Stimulated activated CD4-positive, alpha-beta T cell treated with anti-CD3 and anti-CD28 coated beads, TNF-alpha, amount 100 ng/mL, for 48 hours (primary cell): ENCODE measurements at places on chromosomes 7 and 10.

DNA sequence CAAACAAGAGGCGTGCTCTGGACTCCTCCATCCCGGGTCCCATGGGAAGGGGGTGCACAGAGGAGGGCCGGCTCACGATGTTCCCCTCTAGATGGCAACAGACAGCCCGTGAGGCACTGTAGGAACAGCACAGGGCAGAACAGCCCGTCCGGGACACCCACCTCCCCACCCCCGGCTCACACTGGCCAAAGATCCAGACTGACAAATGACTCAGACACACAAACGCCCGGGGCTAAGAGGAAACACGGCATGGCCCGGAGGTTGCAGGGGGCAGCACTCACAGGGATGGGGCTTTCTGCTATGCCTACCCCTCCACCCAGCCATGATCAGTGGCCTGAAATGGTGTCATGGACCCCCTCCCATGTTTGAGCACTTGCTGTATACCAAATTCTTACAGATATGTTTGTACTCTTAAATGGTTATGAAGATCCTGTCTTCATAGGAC lies 4.9 kb upstream of the ELN start:
- DNase-seq = no peak

- DNase-seq = no peak
Observed at GRCh38 chr10:69459101-69459790, 8.0 kb downstream of the TSPAN15 start.

DNA sequence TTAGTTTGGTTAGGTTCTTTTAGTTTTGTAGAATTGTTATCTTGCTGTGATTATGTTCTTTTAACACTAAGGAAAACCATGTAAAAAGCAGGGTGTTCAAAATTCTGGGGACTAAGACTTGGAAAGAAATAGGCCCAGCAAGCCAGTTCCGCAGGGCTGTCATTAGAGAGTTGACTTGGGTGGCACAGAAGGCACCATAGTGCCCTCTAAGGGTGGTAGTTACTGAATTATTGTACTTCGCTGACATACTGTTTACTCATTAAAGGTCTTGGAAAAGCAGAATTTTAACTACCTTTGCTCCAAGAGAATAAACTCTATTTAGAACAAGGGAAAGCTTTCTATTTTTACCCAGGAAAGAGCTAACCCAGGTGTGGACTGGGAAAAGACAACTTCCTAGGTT lies 86.5 kb downstream of the OTUD1 start:
- DNase-seq = no peak

DNA sequence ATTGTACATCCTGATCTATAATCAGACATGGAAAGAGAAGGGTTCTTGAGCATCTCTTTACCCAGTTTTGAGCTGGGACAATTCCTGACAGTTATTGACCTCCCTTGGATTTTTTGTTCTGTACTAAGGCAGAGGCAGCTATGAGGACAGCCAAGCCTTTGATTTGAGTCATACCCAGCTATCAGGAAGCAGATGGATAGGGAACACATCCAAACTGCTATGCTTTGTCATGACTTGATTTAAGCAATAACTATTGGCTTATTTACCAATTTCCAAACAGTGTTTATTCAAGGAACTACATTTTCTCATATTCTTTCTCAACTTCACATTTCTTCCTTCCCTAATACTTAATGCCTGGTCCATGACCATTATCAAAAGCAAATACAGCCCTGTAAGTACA lies 396.4 kb upstream of the STEAP1 start:
- no peak for DNase-seq

DNA sequence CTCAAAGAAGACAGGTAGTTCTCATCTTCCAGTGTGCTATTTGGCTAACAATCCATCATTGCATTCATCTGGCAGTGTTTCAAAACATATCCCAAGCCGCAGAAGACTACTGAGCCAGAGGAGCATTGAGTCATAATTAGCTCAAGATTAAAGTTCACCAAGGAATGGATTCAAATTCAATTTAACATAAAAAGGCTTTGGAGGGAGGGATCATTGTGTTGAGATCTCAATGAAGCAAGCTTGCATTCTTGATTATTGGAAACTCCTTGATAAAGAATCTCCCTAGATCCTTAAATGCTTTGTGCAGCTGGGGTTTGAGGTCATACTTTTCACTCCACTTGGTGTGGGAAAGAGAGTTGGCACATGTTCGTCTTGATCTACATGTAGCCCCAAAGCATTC lies 142.8 kb upstream of the SEMA3A start:
- DNase-seq = no peak

DNA sequence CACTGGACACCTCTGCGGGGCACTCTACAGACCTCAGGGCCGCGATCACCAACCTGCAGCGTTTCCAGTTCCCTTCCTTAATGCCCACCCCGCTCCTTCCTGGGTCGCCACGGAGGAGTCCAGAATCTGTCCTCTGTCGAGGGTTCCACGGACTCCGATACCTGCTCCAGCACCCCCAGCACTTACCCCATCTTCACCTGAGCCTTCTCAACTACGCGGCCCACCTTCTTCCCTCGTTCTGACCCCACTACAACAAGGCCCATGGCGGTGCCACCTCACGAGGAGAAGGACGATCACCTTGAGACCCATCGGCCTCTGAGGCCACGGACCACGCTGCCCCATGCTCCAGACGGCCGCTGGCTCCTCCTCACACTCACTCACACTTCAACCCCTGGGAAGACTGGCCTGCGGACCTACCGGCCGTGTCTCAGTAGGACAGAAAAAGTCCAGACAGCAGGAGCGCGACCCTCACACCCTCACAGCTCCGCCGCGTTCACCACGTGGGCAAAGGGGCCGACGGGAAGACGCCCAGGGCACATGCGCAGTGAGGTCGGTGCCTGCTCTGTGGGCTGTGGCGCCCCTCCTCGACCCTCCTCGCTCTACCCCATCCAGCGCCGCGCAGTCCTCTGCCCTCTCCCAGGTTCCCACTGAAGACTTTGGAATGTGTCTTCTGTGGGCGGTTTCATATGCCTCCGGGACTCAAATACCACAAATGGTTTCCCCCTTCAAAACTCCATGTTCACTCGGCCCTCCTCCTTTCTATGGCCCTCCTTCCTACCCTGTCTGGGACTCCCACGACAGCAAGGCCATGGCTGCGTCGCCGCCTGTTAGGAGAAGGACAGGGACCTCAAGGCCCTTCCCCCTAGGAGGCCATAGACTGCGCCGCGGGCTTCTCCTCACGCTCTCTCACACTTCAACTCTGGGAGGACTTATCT lies 193.9 kb upstream of the PHF14 start:
- no peak for DNase-seq

GRCh38 chr7:291373-292092 lies 1.6 kb downstream of the FOXL3 start:
- DNase-seq = no peak

DNA sequence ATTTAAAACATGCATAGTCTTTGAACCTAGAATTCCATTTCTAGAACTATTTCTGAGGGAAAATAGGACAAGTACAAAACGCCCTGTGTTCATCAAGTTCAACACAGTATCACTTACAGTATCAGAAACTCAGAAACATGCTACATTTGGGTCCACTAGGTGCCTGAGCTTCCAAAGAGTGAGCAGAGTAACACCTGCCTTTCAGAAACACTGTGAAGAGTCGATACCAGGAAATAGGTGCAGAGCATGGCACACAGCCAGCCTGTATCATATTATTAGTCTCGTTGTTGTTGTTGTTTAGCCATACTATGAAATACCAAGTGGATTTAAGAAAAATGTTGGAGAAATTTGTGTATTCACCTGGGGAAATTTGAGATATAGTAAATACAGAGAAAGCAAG lies 392.1 kb upstream of the MGMT start:
- DNase-seq = no peak

DNA sequence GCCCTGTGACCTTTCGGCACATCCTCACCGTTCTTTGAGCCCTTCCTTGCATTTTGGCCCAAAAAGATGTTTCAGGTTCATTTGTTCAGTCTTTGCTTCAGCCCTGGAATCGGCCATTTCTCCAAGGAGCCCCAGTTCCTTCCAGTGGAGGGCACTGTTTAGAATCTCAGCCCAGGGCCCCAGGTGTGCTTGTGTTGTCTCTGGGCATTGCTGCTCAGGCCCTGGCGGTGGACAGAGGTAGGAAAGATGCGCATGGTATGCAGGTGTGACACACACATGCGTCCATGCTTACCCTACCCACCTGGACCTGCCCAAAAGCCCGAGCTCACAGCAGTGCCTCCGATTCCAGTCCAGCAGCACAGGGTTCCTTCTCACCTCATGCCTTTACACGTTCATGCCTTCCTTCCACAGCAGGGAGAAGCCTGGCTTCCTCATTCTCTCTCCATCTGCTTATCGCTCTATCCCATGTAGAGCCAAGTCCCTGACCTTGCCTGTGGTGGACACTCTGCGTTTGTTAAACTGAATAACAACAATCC lies 70.6 kb downstream of the LHPP start:
- no peak for DNase-seq

- DNase-seq = no peak
Observed at GRCh38 chr7:125780153-125780552, 850.5 kb upstream of the POT1 start.

GRCh38 chr7:81833401-81833800 lies 63.6 kb upstream of the HGF start:
- no peak for DNase-seq

- no peak for DNase-seq
Observed at GRCh38 chr10:103652599-103653281, 159.2 kb downstream of the NEURL1 start.

GRCh38 chr10:119478811-119479341 lies 63.6 kb downstream of the RGS10 start:
- no peak for DNase-seq

- no peak for DNase-seq
Observed at GRCh38 chr7:102892631-102893278, 20.0 kb upstream of the LRRC17 start.

DNA sequence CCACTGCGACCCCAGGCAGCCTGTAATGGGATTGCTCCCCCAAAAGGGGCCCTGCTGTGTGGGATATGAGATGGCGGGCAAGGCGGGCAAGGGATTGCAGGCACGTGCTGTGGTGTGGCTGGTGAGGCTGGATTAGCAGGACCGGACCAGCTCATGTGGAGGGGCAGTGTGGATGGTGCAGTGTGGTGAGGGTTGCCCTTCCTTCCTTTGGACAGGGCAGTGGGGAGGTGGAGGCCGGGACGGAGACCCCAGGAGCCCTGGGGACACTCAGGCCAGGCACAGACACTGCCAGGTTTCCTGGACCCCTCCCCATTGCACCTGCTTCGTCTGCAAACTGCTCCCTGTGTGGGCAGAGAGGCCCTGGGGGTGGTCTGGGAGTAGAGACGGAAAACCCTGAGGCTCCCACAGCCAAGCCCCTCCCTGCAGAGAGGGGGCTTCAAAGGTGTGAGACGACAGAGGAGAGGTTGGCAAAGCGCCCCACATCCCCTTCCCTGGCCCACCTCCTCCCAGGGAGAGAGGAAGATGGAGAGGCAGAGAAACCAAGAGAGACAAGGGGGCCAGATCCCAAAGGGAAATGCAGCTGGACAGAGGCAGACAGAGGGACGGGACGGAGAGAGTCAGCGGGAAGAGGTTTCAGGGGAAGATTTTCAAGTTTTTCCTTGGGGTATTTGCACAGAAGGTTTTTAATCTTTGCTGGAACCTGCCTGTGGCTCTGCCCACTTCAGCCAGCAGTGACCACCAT lies 89.2 kb downstream of the MICALL2 start:
- no peak for DNase-seq

DNA sequence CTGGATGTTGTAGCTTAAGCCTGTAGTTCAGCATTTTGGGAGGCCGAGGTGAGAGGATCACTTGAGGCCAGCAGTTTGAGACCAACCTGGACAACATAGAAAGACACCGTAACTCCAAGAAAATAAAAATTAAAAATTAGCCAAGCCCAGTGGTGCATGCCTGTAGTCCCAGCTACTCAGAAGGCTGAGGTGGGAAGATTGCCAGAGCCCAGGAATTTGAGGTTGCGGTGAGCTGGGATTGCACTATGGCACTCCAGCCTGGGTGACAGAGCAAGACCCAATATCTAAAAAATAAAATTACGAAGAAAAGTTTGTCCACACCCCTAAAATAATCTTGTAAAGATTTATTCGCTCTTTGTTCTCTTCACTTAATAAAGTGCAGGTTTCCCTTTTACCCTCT lies 951.0 kb downstream of the TYW1 start:
- DNase-seq = no peak

DNA sequence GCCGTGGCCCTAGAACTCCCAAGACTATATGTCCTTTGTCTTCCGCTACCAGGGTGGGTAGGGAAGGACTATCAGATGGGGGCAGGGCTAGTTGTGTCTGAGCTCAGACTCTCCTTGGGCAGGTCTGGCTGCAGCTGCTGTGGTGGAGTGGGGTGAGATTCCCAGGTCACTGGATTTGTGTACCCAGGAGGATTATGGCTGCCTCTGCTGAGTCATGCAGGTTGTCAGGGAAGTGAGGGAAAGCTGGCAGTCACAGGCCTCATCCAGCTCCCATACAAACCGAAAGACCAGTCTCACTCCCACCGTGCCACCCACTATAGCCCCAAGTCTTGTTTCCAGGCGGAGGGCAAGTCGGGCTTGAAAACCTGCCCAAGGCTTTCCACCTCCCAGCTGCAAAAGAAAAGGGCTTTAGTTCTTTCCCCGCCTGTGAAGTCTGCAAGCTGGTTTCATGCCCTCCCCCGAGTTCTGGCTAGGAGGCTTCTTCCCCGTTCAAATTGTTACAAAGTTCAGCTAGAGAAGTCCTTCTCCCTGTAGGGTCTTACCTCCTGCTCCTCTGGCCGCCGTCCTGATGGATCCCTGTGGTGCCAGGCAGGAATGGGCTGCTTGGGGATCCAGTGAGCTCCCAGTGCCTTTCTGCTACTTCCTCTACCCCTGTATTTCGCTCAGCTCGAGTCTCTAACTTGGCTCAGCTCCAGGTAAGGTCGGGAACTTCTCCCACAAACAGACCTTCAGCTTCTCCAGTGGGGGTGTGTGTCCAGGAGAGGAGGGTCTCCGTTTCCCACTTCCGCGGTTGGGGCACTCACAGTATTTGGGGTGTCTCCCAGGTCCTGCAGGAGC lies 106.8 kb upstream of the FGL2 start:
- DNase-seq = no peak

GRCh38 chr10:17980846-17981565 lies 29.3 kb downstream of the SLC39A12 start:
- no peak for DNase-seq

GRCh38 chr10:85649461-85649860 lies 717.1 kb downstream of the GRID1 start:
- DNase-seq = no peak

- peak; percentile 30 for DNase-seq
Observed at GRCh38 chr7:155764438-155764793, 47.8 kb downstream of the SHH start.

DNA sequence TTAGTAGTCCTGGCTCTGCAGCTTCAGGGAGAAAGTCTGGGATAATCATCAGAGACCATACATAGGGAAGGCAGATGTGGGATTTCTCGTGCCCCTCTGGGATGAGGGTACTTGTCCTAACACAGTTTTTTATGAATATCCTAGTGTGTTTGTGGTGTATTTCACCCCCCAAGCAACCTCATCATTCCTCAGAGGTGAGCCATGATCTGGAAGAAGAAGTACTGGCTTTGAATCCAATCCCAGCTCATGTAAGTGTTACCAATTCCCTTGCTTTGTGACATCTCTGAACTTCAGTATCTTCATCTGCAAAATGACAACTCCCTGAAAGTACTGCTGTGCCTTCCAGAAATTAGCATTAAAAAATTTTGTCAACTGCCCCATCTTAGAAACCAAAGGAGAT lies 347.5 kb upstream of the ZMIZ1 start:
- DNase-seq = no peak

- DNase-seq = no peak
Observed at GRCh38 chr7:22696541-22697228, 30.3 kb upstream of the IL6 start.

GRCh38 chr7:140325600-140325999 lies 72.7 kb downstream of the SLC37A3 start:
- no peak for DNase-seq
